GM04504 (cell line): ENCODE measurements at places on chromosomes 1 and 21.

DNA sequence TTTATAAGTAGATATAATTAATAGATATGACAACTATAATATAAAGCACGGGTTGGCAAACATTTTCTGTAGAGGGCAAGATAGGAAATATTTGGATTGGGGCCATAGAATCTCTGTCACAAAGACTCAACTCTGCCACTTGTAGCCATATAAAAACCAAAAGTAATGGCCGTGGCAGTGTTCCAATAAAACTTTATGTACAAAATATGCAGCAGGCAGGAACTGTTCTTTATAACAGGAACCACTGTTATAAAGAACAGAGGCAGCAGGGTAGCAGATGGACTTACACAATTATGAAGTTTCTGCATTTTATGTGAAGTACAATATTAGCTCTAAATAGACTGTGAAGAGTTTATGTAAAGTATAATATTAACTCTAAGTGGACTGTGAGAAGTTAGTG lies 16.9 kb upstream of the QSOX1 start:
- no peak for DNase-seq

DNA sequence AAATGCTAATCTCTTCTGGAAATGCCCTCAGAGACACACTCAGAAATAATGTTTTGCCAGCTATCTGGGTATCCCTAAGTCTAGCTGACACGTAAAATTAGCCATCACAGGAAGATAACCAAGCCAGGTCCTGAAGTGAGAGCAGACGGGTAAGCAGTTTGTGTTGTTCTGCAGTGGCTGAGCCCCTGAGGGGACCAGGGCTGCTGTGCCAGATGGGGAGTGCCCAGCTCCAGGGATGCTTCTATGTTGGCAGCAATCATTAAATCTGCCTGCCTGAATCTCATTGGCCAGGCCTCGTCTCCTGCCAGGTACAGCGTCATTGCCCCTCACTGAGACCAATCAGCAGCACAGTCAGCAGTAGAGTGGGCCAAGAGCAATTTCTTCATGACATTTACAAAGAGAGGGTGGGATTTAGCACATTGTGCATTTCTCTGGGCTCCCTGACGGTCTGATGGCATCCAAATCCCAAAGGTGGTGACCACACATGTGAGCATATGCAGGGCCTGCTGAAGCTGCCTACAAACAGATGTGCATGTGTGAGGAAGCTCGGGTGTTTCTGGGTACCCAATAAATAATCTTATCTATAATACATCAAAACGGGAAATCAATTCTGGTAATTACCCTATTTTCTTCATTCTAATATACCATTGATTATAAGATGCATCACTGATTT lies 58.7 kb upstream of the LRRN2 start:
- DNase-seq = no peak

GRCh38 chr1:165383599-165384405 lies 27.3 kb upstream of the LMX1A start:
- no peak for DNase-seq

- DNase-seq = no peak
Measured at GRCh38 chr1:168167806-168168205, 11.0 kb upstream of the TIPRL start.

GRCh38 chr1:155984341-155984740 lies 6.0 kb upstream of the ARHGEF2 start:
- DNase-seq = no peak

DNA sequence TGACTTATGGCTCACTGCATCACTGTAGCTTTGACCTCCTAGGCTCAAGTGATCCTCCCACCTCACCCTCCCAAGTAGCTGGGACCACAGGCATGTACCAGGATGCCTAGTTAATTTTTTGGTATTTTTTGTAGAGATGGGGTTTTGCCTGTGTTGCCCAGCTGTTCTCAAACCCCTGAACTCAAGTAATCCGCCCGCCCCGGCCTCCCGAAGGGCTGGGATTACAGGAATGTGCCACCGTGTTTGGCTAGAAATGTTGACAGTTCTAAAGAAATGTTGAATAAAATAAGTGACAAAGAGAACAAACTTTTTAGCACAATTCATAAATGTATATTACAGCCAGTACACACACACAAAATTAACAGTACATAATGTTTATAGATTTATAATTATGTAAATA lies 1586.1 kb downstream of the NCAM2 start:
- no peak for DNase-seq

GRCh38 chr1:75273110-75273509 lies 138.9 kb downstream of the LHX8 start:
- DNase-seq = no peak
